ENCODE measurements at places on chromosomes 13 and 19.

DNA sequence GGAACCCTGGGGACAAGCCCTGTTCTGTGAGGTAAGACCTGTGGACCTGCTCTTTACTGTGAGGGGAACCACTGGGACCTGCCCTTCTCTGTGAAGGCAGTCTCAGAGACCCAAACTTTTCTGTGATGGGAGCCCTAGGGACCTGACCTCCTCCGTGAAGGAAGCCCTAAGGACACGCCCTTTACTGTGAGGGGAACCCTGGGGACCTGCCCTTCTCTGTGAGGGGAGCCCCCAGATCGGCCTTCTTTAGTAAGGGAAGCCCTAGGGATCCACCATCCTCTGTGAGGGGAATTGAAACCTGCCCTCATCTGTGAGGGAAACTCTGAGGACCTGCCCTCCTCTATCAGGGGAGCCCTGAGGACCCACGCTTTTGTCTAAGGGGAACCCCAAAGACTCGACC lies 343.5 kb downstream of the UQCRFS1 start:
- DNase-seq, result no peak

- DNase-seq, result no peak
Measured at GRCh38 chr13:41864658-41865057, 96.3 kb downstream of the VWA8 start.

DNA sequence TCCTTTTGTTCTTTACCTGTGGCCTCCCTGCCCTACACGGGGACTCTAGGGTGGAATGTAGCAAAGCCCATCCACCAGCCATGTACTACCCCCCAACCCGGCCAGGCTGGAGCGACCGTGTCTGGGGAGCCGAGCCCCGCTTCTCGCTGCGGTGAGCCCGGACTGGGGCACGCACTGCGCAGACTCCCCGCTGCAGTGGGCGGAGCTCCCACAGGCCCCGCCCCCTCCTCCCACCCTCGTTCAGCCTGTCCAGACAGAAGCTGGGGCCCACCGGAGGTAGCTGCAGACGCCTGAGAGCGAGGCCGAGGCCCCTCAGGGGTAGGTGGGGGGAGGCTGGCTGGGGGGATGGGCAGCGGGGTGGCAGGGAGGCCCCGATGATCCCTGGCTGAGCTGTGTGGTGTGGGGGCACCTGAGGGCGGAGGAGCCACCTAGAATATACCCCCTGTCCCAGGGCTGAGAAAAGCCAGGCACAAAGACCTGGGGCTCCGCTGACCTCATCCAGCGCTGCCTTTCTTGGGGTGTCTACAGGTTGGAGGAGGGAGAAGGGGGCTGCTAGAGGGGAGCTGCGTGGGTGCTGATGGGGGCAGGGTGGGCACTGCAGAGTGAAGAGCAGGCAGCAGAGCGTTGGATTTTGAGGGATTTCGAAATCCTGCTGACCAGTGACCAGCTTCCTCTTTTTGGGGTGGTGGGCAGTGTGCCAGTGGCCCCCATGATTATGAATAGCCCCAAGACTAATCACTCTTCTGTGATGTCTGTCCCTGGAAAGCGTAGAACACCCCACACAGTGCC lies 17.3 kb downstream of the PLD3 start:
- DNase-seq, result peak; percentile 96

- no peak for DNase-seq
Measured at GRCh38 chr19:21940684-21941083, 70.1 kb downstream of the ZNF208 start.

- DNase-seq, result no peak
Measured at GRCh38 chr13:25701304-25701703, 329.5 kb downstream of the ATP8A2 start.

DNA sequence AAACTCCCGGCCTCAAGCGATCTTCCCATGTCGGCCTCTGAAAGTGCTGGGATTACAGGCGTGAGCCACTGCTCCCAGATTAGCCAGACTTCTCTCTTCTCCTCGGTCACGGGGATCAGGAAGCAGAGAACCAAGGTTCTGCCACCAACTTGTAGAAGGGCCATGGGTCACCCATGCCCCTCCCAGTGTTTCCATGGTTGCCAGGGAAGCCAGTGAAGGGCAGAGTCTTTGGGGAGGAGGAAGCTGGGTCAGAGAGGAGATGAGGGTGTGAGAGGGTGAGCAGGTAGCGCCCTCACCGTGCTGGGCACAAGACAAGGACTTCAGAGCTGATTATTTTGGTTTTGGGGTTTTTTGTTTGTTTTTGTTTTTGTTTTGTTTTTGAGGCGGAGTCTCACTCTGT lies 77.1 kb downstream of the GNG7 start:
- DNase-seq, result no peak

GRCh38 chr13:77136902-77137420 lies 110.0 kb upstream of the FBXL3 start:
- no peak for DNase-seq

GRCh38 chr19:46571495-46571894 lies 29.6 kb upstream of the CALM3 start:
- DNase-seq, result peak; percentile 31

- DNase-seq, result no peak
Measured at GRCh38 chr13:41512441-41512840, 55.1 kb downstream of the RGCC start.

GRCh38 chr13:98839856-98840769 lies 87.6 kb upstream of the SLC15A1 start:
- DNase-seq, result peak; percentile 73

- DNase-seq, result no peak
Measured at GRCh38 chr19:6847828-6848200, 39.6 kb upstream of the ADGRE1 start.

DNA sequence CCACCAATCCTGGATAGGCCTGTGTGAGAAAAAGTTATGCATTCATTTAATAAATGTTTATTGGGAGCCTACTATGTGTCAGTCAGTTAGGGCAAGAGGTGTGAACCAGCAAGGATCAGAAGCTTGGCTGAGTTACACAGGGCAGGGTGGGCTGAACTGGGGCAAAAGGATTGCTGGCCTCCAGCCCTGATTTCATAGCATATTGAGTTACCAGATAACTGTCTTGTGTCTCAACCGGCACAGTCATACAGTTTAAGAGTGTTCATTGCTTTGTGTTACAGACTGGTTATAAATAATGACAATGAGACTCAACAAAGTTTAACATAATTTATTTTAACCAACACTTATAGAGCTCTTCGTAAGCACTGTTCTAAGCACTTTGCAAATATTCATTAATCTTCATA lies 253.8 kb downstream of the DLEU7 start:
- peak; percentile 60 for DNase-seq

- DNase-seq, result no peak
Measured at GRCh38 chr19:31501427-31502195, 152.4 kb upstream of the TSHZ3 start.

DNA sequence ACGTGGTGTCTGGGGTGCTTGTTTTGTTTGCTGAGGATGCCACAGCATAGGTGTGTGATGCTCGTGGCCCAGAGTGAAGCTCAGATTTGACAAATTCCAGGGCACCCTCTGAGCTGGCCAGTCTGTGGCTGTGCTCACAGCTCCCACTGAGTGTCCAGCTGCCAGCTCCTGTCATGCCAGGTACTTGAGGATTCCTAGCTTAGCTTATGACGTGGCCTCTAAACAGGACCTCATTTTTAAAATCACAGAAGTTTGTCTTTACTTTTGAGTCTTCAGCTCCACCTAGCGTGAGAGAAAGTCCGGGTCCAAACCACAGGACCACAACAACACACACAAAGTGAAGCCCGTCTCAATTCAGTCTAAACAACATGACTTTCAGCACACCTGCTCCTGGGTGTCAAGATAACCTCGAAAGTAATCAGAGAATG lies 117.3 kb downstream of the RAB20 start:
- no peak for DNase-seq

DNA sequence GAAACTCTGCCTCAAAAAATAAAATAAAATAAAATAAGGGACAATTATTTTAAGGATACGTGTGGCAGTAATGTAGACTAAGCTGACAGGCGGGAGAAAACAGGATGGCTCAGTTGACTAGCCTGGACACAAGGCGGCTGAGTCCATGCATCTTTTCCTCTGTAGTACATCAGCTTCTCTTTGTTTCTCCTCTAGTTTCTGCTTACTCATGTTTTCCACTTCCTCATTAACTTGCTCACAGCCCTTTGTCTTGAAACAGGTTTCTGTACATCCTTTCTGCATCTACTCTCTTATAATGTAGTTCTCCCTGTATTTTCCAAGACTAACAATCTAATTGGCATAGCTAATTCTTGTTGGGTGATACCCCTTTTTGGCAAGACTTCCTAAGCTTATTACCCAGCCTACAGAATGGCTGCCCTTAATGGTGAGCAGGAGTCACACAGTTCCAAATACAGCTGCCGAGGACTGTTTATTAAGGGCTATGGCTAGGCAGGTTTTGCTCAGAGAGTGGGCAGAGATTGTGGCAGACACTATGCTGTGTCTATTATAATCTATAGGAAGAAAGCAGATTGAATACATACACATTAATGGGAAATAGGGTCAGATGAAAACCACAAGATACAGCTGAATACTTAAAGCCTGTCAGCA lies 58.7 kb upstream of the KLF5 start:
- no peak for DNase-seq

GRCh38 chr13:28355046-28355821 lies 139.7 kb downstream of the FLT1 start:
- DNase-seq, result no peak

GRCh38 chr19:4374498-4375163 lies 25.7 kb downstream of the SH3GL1 start:
- peak; percentile 71 for DNase-seq
